Activated T-helper 1 cell treated with anti-CD3 and anti-CD28 coated beads, Interleukin-2, amount 50 U/mL, for 16 hours (primary cell): ENCODE measurements at places on chromosomes 7 and 10.
A peak's percentile ranks its signal among the peaks of the same experiment; 100 is the strongest.

- no peak for DNase-seq
These were observed 20.3 kb downstream of the SMURF1 start for GRCh38 chr7:99123571-99124033.

GRCh38 chr7:126016722-126017121 lies 1087.1 kb upstream of the POT1 start:
- DNase-seq = no peak

GRCh38 chr7:5824297-5824610 lies 42.8 kb upstream of the RNF216 start:
- peak; percentile 37 for DNase-seq

GRCh38 chr7:5082806-5083205 lies 37.1 kb downstream of the RBAK start:
- DNase-seq = no peak

- DNase-seq = no peak
These were observed 138.1 kb upstream of the ZNF92 start for GRCh38 chr7:65235586-65235985.

- DNase-seq = no peak
These were observed 76.0 kb downstream of the CARD11 start for GRCh38 chr7:2967705-2968104.

GRCh38 chr7:129801882-129802281 lies 150.9 kb downstream of the UBE2H start:
- no peak for DNase-seq

- DNase-seq = no peak
These were observed 171.7 kb downstream of the CSTF2T start for GRCh38 chr10:51527522-51528219.

GRCh38 chr10:132464256-132465192 lies 67.5 kb downstream of the PWWP2B start:
- no peak for DNase-seq

GRCh38 chr10:61606959-61607907 lies 55.5 kb upstream of the CABCOCO1 start:
- DNase-seq = no peak

DNA sequence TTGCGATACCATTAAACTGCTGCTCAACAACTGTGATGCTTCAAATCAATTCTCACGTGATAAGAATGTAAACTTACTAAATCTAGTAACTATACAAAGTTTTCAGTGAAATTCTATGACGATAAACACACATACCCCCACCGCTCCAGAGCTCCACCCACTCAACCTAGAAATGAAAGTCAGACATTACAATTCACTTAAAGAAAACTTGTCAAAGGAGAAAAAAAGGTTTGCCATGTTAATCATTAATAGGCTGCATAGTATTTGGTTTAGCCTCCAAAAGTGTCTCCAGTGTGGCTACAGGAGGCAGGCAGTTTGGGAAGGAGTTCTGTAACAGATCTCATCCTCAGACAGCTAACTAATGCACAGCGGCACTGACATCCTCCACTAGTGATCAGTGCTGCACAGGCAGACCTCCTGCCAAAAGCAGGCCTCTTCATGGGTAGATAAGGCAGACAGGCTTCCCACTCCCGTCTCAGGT lies 3.1 kb downstream of the HERPUD2 start:
- no peak for DNase-seq

DNA sequence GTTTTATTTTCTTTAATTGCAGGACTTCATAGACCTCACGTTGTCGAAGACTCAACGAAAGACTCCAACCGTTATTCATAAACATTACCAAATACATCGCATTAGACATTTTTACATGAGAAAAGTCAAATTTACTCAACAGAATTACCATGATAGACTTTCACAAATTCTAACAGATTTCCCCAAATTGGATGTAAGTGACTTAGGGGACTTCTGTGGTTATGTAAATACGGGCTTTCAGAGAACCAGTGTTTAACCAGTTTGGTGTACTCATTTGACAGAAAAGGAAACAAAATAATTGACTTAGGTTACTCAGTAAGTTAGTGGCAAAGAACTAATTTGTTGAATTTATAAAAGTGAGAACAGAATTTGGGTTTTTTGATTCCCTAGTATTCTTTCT lies 4.2 kb downstream of the GTPBP4 start:
- no peak for DNase-seq

DNA sequence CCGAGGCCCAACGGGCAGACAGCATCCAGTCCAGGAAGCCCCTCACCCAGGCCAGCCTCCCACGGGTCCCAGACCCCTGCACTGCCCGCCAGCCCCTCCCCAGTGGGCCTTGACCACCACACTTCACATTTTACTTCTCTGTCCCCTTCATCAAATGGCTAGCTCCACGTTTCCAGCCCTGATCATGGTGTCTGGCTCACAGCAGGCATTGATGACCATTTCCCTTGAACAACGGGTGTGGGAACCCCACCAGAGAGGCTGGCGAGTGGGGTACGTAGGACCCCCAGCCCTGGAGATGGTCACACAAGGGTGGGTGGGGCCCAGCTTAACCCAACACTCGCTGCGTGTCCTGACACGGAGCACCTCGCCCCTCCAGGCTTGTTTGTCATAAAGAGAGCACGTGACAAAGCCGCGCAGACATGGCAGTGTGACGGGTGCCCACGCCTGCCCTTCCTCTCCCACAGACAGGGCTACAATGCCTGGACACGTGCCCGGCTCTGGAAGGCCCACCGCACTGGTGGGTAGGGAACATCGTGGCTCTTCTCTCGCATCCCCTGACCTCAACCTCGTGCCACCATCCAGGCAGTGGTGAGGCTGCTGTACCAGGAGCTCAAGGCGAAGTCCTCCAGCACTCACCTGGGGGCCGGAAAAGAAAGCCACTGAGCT lies 267.7 kb downstream of the MAD1L1 start:
- no peak for DNase-seq

DNA sequence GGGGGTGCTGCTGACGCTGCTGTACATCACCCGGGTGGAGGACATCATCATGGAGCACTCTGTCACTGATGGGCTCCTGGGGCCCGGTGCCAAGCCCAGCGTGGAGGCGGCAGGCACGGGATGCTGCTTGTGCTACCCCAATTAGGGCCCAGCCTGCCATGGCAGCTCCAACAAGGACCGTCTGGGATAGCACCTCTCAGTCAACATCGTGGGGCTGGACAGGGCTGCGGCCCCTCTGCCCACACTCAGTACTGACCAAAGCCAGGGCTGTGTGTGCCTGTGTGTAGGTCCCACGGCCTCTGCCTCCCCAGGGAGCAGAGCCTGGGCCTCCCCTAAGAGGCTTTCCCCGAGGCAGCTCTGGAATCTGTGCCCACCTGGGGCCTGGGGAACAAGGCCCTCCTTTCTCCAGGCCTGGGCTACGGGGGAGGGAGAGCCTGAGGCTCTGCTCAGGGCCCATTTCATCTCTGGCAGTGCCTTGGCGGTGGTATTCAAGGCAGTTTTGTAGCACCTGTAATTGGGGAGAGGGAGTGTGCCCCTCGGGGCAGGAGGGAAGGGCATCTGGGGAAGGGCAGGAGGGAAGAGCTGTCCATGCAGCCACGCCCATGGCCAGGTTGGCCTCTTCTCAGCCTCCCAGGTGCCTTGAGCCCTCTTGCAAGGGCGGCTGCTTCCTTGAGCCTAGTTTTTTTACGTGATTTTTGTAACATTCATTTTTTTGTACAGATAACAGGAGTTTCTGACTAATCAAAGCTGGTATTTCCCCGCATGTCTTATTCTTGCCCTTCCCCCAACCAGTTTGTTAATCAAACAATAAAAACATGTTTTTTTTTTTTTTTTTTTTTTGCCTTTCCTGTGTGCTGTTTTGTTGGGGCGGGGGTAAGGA lies 55.8 kb downstream of the TSPAN15 start:
- no peak for DNase-seq
